Right renal cortex interstitium (tissue), 3 donors: ENCODE measurements at places on chromosomes 7 and 10.
A peak's percentile ranks its signal among the peaks of the same experiment; 100 is the strongest.

GRCh38 chr10:31262672-31263071 lies 56.3 kb upstream of the ZEB1 start:
- no peak for DNase-seq

DNA sequence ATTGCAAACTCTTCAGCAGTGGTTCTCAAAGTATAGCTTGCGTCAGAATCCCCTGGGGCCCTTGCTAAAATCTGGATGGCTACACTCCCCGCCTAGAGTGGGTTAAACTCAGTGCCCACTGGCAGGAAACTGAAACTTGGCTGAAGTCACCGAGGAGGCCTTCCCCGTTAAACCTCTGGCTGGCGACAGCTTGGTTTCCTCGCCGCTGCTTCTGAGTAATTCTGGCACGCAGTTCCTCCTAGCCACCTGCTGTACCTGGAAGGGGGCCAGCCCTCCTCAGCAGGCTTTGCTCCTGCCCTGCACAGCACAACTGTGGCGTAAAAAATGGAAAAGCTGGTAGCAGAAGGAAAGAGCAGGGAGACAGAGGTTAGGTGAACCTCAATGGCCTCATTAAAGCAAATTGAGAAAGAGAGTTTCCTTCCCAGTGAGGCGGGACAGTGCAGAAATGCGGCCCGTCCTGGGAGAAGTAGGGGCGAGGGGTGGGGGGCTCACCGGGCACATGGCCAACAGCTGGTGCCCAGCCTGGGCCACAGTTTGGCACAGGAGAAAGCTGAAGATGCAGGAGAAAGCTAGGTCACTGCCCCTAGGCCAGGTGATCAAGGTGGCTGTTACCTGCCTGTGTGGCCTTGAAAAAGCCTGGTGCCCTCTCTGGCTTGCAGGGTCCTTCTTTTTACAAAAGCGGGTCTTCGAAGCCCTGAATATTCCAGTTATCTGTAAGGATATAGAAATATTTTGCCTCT lies 46.6 kb downstream of the ALOX5 start:
- no peak for DNase-seq

GRCh38 chr10:129523723-129524316 lies 56.8 kb downstream of the MGMT start:
- no peak for DNase-seq

DNA sequence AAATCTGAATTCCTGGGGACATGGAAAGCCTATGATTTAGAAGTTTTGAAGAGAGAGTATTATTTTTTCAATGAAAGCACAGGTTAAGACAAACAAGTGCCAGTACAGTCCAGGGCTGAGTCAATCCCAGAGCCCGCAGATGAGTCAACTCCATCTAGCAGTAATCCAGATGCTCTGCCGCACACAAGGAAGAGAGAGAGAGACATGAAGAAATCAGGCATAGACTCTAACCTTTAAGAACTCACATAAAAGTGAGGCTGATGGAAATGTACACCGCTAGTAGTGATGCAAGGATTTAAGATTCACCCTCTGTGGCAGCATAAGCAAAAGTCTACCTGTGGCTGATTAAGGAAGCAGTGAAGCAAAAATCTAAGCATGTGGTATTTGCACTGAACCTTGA lies 651.5 kb downstream of the TNS3 start:
- no peak for DNase-seq

DNA sequence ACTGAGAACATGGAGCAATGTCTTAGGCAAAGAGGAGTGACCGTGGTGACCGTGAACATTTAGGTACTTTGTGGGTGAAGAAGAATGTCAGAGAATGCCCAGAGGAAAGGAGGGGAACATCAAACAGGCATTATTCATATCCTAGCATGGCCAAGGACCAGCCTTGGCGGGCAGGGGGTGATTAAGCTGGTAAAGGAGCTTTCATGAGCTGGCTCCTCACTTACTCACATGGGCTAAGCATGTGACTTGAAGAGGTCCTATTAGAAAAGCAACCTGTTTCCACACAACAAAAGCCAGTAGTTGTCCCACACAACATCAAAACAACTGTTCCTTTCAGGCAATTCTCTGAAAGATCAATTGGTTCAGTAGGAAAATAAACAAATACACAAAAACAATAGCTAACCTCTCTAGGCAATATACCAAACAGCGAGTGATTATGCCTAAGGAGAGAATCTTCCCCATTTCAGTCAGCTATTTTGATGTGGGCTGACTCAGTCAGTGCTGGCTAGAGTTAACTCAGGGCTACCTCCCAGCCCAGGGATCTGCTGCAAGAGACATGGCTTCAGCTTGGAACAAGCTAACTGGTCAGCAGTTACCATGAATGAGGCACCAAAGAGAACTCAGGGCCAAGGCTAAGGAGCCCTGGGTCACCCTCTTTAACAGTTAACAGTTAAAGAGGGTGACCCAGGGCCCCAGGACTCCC lies 283.5 kb downstream of the ARHGAP12 start:
- no peak for DNase-seq

DNA sequence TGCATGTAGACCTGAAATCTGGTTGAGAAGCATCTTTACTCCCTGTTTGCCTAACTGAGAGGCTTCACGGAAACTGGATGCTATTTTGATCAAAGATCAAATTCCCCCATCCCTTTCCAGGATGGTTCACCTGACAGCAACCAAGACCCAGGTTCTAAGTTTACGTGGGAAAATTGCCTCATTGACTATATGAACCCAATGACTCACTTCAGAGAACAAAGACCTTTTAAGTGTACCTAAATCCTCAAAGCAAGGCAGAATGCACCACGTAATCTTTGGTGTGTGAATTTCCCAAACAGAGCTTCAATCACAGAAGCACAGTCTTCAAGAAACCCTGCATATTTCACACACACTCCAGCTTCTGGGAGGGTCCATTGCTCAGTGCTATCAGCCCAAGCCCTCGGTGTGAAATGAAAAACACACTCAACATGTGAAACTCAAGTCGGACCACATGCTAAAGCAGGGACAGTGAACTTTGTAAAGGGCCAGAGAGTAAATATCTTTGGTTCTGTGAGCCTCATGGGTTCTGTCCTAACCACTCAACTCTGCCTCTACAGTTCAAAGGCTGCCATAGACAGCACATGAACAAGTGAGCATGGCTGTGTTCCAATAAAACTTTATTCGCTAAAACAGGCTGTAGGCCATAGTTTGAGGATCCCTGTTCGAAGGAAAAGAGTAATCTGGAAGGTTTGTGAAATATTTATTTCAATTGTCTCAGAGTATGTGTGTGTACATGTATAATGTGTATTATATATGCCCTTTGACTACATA lies 275.6 kb upstream of the FOXK1 start:
- DNase-seq = no peak

DNA sequence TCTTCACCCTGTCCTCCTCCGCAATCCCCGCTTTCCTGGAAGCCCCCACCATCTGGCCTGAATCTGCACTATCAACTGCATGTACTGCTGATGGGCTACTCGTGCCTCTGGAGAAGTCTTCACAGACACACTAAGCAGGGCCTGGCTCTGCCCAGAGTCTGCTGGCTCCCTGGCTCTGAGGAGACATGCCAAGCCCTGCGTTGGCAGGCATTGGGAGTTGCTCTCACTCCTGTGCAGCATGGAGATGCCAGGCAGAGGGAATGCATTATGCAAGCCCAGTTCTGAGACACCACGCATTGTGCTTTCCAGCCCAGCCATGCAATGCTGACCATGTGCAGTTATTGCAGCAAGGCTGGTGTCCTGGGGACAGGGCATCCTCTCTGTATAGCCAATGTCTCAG lies 314.6 kb downstream of the CXCL12 start:
- no peak for DNase-seq

DNA sequence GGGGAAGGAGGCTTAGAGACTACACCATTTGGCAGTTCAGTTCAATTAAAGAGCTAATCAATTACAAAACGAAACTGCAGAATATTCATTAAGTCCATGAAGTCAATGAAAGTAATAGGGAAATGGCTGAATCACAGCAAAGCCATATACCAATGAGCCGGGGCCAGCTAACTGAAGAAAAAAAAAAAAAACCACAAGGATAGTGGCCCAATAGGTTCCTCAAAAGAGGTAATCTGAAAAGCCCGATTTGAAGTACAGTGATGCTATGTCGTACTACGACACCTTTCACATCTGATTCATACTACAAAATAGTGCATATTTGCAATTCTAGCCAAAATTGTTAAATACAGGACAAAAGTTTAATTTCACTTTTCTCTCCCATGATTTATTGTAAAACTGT lies 2.5 kb downstream of the ARHGAP12 start:
- no peak for DNase-seq

DNA sequence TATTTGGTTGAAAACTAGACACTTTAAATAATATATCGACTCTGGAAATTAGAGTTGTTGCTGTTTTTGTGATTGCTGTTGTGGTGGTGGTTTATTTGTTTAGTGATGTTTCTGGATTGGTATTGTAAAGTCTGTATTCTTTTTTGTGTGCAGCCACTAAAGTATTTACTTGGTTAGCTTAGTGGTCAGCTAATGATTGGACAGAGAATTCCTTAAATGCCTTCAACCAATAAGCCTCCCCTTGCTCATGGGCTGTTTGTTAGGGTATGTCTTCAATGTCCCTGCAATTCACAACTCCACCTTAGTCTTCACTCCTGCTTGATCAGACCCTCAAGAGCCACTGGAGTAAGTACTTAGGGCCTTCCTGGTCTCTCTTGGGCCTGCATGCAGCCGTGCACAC lies 71.0 kb downstream of the PAXIP1 start:
- no peak for DNase-seq

DNA sequence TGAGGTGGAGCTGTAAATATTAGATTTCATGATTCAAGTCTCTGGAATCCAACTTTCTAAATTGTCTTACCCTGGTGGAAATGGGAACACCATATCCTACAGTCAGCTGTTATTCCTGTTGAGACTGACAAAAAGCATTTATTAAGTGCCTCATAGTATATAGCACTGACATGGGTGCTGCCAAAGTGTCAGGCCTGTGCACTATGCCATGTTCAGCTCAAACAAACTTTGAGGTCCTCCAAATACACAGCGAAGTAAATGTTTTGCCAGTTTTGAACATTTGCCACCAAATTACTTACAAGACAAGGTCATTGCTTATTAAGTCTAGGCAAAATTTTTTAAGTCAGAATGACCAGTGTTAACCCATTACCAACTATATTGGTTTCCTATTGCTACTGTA lies 162.9 kb upstream of the SLC25A13 start:
- DNase-seq = no peak

DNA sequence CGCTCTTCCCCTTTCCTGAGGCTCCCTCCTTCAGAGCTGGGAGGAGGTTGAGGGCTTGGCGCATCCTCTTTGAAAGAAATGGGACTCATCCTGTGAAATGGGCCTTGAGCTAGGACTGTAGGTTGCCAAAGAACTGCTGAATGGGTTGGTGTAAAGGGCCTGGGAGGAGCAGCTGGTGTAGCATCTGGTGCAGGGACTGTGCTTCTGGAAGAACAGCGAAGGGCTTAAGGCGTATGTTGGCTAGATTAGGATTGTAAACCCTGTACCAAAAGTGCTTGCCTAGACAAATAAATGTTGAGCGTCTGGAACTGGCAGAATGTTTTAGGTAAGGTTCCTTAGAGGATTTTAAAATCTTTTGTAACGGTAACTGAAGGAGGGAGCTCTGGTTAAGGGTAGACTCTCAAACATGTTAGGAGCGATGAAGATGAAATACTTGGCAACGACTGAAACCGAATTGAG lies 563 bp downstream of the STAM start:
- peak; percentile 3 for DNase-seq

DNA sequence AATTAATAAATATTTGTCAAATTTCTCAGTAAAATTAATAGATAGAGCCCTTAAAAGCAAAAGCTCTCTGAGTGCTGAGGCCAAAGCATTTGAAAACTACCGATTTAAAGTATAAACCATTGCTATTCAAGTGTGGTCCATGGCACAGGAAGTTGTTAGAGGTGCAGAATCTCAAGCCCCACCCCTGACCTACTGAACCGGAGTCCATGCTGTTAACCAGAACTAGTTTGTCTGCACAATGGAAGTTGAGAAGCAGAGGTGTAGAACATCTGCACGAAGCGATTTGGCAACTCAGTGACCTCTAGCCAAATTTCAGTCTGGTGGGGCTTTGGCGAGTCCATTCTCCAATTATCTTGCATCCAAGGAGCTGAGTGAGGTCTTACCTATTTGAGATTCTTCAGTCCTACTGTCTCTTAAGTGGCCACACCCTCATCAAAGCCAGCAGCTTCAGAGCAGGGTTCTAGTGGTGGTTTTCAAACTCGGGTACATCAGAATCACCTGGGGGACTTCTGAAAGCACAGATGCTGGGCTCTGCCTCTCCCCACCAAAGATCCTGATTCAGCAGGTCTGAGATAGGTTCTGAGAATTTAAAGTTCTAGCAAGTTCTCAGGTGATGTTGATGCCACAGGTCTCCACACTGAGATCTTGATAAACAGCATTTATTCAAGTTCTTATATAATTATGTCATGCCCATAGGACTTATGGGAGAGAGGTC lies 96.8 kb upstream of the SAMD8 start:
- no peak for DNase-seq

DNA sequence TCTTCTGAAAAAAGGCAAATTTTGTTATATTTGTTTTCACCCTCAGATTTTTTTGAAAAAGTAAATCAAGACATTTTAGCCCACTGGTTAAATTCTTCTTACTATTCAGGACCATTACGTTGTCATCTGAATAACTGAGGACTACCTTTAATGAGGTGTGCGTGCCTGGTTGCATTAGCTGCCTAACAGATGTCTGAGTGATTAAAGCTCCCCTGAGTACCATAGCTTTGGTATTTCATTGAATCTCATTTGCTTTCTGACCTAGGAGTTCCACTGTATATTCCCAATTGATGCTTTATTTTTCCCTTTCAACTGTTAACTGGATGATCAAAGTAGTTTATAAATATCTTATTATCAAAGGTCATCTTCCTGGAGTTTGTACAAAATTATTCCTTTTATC lies 410.0 kb upstream of the SEMA3D start:
- no peak for DNase-seq

DNA sequence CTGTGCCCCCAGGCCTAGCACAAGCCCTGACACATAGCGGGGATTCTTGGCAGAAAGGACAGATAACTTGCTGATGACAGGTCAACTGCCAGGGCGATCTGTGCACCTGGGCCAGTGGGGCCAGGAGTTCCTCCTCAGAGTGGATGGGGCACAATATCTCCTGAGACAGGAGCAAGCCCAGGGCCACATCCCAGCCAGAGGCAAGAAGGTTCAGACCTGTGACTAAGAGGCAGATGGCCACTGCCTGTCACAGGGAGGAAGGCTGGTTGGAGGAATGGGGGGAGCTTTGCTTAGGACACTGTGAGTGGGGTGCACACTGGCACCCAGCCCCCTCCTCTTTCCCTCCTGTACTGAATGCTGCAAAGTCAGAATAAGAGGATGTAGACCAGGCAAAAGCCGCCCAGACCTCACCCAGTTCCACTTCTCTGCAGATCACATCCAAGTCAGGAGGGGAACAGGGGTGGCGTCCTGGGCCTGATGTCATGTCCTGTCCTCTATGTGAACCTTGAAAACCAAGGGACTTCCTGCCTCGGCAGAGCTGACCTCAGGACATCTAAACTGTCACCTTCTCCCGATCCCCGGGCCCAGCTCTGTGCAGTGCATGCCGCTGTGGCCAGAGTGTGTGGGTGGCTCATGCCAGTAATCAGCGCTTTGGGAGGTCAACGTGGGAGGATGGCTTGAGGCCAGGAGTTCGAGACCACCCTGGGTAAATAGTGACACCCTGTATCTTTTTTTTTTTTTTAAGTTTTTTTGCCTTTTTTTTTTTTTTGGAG lies 1.3 kb downstream of the GUSB start:
- DNase-seq = no peak
